ENCODE measurements at places on chromosomes 1 and 21.

DNA sequence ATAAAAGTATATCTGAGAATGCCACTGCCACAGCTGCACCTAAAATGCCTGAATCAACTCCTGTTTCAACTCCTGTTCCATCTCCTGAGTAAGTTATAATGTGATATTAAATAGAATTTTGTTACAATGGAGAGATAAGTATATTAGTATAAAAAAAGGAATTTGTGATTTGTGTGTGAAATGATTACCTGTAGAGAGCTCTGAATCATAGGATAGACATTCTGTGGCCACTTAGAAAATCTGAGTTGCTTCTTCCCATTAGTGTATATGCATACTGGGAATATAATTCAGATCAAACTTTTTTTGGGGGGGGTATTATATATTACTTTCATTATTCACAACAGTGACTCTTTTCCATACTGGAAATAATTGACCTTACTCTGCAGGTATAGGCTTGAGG, 52.9 kb downstream of the SUCO start:
- no peak for DNase-seq

DNA sequence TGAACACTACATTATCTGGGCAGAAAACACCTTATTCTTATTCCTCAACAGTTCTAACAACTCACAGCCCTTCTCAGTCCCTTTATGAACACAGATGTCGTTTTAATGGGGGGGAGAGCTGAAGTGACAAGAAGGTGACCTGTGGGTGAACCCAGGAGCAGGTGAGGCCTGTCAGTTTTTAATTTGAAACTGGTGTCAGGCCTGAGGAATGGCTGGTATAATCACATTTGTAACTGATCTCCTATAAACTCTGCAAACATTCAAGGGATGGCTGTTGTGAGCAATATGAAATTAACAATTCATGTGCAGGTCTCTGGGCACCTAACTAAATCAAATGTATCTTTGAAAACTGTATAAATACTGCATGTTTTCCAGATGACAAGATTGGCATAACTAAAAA, 362.1 kb upstream of the NR5A2 start:
- DNase-seq = no peak

DNA sequence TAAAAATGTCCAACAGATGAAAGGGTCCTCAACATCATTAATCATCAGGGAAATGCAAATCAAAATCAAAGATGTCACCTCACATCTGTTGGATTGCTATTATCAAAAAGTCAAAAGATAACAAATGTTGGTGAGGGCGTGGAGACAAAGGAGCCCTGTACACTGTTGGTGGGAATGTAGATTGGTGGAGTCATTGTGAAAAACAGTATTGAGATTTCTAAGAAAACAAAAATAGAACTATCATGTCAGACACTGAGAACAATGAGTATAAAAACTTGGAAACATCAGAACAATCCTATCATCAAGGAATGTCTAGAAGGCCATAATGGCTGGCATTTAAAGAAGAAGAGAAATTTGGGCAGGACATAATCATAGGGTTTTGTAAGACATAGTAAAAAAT, 209.2 kb upstream of the PTGFR start:
- no peak for DNase-seq

- no peak for DNase-seq
Observed at GRCh38 chr1:54355931-54356679, 50.1 kb downstream of the SSBP3 start.

DNA sequence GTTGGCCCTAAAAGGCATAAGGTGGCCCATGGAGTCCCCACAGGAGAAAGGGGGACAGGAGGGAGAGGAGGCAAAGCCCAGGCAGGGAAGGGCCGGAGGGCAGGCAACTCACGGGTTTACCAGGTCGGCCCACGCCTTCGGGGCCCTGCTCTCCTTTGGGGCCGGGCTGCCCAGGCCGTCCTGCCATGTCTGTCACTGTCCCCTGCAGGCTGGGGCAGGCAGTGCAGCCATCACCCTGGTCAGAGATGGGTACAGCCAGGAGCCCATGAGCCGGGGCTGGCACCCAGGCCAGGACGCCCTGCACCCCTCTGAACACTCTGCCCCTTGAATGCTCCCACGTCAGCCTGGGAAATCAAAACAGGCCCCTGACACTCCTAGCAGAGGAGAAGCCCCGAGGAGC, 19.8 kb downstream of the COL16A1 start:
- DNase-seq = no peak

DNA sequence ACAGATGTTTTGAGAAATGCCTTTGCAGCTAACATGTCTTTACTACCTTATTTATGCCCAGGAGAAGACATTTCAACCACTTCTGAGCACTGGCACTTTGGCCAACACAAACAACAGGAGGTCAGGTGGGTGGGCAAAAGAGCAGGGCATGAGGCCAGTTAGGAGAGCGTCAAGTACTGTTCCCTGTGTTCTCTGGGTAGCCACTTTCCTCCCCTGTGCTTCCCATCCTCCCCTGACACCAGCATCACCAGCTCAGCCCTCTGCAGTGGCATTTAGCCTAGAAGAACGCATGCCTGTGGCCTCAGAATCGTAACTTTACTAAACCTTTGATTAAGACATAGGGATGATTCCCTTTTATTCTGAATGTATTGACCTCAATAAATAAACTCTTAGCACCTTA, 18.3 kb downstream of the BTG2 start:
- no peak for DNase-seq

GRCh38 chr1:117794073-117794472, 135.3 kb downstream of the GDAP2 start:
- DNase-seq = no peak

GRCh38 chr1:172400722-172401105, 19.8 kb upstream of the C1orf105 start:
- DNase-seq = no peak

- no peak for DNase-seq
Observed at GRCh38 chr21:17393413-17393812, 119.4 kb upstream of the CXADR start.

DNA sequence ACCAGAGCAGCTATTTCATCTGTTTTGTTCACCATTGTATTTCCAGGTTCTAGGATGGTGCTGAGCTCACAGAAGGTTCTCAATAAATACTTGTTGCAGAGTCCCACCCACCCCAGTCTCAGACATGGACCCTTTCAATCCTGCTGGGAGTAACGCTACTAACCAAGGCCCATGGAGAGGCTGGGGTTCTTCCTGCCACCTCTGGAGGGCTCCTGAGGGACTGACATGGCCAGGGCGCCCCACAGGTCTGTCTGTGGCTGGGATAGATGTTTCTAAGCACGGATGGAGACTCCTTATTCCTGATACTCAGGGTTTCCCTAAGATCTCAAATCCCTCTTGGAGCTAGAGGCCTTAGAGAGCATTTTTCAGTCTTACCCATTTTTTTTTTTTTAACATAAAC, 87.4 kb downstream of the EPHB2 start:
- DNase-seq = no peak

DNA sequence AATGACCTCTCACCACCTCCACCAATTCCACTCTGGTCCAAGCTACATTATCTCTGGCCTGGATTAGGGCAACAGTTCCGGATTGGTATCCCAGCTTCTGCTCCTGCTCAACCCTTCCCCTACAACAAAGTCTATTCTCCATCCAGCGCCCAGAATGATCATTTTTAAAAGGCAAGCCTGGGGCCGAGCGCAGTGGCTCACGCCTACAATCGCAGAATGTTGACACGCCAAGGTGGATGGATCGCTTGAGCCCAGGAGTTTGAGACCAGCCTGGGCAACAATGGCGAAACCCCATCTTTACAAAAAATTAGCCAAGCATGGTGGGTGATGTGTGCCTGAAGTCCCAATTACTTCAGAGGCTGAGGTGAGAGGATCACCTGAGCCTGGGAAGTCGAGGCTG, 2.2 kb downstream of the LYST start:
- no peak for DNase-seq

- DNase-seq = no peak
Observed at GRCh38 chr1:88204612-88205167, 479.4 kb upstream of the PKN2 start.

DNA sequence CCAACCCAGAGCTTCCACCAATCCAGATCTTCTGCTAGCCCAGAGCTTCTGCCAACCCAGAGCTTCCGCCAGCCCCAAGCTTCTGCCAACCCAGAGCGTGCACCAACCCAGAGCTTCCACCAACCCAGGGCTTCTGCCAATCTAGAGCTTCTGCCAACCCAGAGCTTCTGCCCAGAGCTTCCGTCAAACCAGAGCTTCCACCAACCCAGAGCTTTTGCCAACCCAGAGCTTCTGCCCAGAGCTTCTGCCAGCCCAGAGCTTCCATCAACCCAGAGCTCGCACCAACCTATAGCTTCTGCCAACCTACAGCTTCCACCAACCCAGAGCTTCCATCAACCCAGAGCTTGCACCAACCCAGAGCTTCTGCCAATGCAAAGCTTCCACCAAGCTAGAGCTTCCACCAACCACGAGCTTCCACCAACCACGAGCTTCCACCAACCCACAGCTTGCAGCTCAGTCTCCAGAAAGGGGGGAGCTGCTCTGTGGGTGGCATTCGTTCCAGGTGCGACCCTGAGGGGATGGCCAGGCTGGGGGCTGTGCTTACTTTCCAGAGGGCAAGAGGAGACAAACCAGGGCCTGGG, 23.8 kb downstream of the CRYAA start:
- DNase-seq = no peak

DNA sequence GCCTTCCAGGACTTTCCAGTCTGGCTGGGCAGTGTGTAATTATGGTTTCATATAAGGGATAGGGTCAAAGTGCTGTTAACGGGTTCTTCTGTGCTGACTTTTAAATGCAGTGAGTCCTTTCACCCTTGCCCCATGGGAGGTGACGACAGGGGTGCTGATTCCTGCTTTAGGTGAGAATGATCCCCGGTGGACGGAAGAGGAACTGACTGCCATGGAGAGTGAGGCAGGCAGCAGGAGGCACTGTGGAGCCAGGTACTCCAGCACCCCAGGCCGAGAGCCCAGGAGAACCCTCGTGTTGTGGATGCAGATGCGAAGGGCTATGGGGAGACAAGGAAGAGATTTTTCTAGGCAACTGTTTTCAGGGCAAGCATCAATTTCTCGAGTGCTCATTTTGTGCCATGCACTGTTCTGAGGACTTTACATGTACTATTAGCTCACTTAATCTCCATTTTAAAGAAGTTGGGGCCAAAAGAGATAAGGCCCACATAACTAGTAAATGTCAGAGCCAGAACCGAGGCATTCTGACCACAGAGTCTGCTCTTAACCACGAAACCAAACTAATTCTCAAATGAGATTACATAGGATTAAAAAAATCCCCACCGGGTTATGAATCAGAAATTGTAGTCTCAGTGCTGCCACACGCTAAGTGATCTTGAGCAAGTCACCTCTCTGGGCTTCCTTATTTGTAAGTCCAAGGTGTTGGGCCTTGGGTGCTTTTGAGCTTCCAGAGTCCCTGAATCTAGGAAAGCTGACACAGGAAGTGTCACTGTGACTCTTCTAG, 28.2 kb downstream of the STPG1 start:
- DNase-seq = no peak

DNA sequence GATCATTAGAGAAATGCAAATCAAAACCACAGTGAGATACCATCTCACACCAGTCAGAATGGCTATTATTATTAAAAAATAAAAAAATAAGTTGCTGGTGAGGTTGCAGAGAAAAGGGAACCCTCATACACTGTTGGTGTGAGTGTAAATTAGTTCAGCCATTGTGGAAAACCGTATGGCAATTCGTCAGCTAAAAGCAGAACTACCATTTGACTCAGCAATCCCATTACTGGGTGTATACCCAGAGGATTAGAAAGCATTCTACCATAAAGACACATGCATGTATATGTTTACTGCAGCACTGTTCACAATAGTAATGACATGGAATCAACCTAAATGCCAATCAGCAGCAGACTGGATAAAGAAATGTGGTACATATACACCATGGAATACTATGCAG, 42.2 kb downstream of the GIPC2 start:
- DNase-seq = no peak

- no peak for DNase-seq
Observed at GRCh38 chr21:36415375-36415774, 30.2 kb downstream of the CHAF1B start.

GRCh38 chr21:34821717-34822116, 152.9 kb downstream of the CLIC6 start:
- DNase-seq = no peak

- no peak for DNase-seq
Observed at GRCh38 chr1:33379631-33380354, 51.1 kb downstream of the PHC2 start.

DNA sequence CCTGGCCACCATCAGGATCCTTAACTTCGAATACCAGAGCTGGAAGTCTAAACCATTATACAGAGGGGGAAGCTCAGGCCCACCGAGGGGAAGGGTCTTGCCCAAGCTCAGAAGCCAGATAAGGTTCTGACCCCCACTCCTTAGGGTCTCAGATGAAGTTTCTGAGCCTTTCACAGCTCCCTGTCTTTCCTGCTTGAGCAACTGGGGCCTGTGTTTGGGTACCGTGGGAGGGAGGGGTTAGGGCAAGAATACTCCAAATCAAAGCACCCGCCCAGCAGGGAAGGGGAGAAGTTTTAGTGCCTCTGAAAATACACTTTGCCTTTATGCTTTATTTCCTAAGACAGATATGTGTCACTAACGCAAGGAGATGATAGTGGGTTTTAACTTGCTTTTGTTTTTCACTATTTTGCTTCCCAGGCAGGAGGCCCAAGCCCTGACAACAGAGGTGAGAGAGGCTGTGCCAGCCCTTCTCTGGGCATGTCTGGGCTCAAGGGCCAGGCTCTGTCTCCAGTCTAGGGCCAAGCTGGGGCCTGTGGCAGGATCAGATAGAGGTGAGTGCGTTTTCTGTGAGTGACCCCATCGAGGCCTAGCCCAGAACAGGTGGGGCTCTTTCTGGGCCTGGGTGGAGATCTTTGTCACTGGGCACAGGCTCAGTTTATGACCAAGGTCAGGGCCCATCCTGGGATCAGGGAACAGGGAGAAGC, 20.5 kb upstream of the TENT5B start:
- DNase-seq = no peak

DNA sequence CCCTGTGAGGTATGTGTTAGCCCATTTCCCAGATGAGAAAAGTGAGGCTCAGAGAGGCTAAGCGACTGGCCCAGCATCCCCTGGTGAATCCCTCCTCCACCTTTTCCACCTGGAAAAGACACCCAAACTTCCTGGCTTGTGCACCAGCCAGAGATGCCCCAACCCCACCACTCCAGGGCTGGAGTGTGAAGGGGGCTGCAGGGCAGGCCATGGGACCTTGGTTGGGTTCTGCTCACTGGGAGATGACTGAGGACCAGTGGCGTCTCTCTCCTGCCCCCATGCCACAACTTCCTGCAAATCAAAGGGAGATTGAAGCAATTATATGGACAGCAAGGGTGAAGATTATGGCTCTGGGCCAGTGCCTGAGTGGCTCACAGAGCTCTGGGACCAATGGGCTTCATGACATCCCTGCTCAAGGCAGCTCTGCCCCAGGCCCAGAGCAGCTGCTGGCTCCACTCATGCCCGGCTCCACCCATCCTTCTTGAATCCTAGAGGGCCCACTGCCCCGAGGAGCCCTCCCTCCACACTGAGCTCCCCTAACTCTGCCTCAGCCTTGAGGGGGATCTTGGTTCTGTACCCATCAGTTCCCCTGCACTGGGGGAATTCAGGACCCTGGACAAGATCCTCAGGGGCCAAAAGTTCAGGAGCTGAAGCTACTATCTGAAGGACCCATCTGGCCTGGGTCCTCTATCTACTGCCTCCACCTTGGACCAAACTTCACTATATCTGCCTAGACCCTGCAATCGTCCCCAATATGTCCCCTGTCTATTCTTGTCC, 416.9 kb downstream of the PTPRU start:
- DNase-seq = no peak

- no peak for DNase-seq
Observed at GRCh38 chr1:41664861-41665640, 180.6 kb upstream of the EDN2 start.

- no peak for DNase-seq
Observed at GRCh38 chr1:233788687-233789086, 115.8 kb upstream of the SLC35F3 start.

- no peak for DNase-seq
Observed at GRCh38 chr21:36159356-36159921, 2.8 kb downstream of the DOP1B start.

Measured in AG04450 (cell line).